ENCODE measurements at places on chromosomes 12 and 14.
A peak's percentile ranks its signal among the peaks of the same experiment; 100 is the strongest.

DNA sequence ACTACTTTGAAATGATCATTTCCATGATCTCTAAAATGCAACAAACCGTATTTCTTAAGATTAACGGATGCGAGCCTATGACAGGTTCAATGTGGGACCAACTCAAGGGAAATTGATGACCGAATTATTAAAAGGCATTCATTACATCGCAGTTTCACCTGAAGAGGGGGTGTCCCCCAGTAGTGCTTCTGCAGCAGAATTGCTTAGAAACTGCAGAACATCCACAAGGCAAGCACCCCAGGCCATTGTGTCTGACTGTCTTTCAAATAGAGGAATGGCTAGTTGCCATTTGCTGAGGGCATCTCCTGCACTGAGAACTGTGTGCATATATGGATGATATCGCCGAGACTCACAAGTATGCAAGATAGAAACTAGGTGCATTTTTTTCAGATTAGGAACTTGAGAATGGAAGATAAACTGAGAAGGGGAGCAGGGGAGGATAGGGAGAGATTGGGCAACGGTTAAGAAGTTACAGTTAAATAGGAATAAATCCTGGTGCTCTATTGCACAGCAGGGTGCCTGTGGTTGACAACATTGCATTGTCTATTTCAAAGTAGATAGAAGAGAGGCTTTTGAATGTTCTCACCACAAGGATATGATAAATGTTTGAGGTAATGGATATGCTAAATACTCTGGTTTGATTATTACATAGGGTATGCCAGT is 234.3 kb upstream of the PLEKHG7 start:
- no peak for DNase-seq

- no peak for DNase-seq
Observed at GRCh38 chr14:31205681-31206535, 1.7 kb downstream of the HECTD1 start.

GRCh38 chr14:83534995-83535394 is 1994.9 kb upstream of the FLRT2 start:
- no peak for DNase-seq

GRCh38 chr14:101454229-101454628 is 107.1 kb upstream of the DIO3 start:
- no peak for DNase-seq

DNA sequence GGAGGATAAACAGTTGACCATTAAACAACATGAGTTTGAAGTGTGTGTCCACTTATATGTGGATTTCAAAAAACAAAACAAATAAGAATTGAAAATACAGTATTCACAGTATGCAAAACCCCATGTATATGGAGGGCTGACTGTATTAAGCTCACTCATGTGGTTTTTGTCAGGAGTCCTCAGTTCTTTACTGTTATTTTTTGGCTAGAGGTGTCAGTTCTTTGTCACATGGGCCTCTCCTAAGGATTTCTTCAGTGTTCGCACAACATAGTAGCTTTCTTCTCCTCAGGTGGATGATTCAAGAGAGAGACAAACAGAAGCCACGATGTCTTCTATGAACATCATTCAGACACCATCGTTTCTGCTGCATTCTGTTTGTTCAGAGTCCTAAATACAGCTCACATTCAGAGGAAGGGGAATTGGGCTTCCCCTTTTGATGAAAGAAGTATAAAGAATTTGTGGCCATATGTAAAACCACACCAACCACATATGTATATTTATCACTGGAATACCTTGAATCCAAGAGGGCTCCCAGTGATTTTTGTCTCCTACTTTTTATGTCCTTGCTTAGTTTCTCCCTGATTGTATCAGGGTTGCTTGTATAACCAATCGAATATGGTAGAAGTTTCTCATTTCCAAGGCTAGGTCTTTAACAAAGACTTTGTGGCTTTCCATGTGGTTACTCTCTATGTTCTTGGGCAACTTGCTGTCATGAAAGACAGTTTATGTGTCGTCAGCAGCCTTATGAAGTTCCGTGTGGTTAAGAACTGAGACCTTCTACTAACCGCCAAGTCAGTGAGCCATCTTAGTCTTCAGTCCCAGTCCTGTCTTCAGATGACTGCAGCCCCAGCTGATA is 18.9 kb downstream of the MNAT1 start:
- DNase-seq: no peak

GRCh38 chr14:34324363-34324795 is 137.7 kb downstream of the SPTSSA start:
- peak; percentile 18 for DNase-seq

DNA sequence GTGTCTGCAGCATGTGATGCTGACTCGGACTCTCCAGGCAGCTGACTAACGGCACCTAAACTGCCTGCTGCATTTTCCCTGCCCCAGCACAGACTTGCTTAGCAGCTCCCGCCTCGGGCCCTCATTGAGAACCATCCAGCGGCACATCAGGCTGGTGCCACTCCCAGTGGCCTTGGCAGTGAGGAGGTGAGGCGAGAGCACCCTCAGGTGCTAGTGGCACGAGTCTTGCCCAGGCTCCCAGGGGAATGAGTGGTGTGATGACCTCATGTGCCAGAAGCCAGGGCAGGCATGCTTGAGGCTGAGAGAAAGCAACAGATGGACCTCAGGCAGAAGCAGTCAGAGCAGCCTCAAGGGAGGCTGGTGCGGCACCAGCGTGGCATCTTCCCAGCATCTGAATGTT is 60.2 kb downstream of the PRKCH start:
- DNase-seq: no peak

DNA sequence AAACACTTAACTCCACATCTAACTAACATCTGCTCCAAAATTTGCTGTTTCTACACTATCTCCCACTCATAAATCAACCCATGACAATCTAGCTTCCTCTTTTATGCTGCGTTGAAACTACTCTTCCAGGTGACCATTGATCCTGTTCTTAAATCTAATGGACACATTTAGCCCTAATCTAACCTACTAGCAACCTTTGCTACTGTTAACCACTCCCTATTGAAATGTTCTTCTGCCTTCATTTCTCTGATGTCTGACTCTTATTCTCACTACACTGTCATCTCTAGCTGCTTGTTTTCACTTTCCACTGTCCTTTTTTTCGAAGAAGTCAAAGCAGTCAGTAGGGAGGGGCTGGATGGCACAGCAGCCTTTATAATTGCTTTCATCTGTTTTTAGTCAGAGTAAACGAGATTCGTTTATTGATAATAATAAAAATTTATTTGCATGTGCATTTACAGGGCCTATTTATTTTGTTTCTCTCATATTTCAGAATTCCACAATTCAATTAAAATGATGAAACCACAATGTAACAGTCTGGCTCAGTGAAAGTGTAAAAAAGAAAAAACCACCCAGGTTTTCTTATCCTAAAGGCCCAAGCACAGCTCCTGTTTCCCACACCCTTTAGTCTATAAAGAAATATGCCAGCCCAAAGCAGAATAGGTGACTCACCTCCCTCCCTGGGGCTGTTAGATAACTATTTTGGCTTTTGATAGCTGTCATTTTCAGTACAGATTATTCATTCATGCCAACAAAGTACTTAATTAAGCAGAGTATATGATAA is 44.9 kb downstream of the ATP2B1 start:
- no peak for DNase-seq

DNA sequence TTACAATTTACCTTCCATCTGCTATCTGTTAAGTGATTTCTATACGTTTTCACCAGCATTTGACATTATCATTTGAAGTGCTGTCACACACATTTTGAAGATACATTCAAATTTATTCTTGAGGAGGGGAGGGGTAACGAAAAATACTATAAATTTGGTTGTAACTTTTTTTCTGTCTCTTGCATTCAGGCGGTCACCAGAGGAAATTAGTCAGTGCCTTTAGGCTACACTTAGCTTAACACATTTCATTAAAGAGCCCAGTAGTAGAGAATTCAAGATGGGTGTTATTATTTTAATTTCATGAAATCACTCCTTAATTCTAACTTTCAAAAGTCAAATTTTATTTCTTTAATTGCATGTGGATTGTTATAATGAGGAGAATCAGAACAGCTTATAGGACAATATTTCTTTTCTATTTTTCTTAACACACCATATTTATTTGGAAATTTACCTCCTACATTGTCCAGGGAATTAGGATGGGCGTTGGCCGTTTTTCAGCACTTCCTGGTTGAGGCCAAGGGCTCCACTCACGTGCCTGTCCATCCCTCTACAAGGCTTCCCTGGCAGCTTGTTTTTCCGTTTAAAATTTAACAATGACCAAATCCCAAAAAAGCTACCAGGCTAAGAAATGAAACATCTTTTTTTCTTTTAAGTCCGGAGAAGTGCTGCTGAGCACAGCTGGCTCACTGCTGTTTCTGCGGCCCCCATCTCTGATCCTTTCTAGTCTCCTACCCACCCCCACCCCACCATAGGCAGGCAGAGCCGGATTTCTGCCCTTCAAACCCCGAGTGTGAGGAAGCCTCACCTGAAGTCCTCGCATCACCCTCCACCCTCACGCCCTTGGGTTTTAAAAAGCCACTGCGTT is 1.1 kb upstream of the FAR2 start:
- DNase-seq: no peak

- no peak for DNase-seq
Observed at GRCh38 chr12:104520242-104520900, 63.6 kb downstream of the CHST11 start.

GRCh38 chr12:67428431-67428830 is 159.3 kb downstream of the CAND1 start:
- no peak for DNase-seq

GRCh38 chr14:90517076-90517841 is 120.4 kb downstream of the CALM1 start:
- no peak for DNase-seq

GRCh38 chr14:103304706-103305105 is 29.3 kb upstream of the EIF5 start:
- DNase-seq: no peak

DNA sequence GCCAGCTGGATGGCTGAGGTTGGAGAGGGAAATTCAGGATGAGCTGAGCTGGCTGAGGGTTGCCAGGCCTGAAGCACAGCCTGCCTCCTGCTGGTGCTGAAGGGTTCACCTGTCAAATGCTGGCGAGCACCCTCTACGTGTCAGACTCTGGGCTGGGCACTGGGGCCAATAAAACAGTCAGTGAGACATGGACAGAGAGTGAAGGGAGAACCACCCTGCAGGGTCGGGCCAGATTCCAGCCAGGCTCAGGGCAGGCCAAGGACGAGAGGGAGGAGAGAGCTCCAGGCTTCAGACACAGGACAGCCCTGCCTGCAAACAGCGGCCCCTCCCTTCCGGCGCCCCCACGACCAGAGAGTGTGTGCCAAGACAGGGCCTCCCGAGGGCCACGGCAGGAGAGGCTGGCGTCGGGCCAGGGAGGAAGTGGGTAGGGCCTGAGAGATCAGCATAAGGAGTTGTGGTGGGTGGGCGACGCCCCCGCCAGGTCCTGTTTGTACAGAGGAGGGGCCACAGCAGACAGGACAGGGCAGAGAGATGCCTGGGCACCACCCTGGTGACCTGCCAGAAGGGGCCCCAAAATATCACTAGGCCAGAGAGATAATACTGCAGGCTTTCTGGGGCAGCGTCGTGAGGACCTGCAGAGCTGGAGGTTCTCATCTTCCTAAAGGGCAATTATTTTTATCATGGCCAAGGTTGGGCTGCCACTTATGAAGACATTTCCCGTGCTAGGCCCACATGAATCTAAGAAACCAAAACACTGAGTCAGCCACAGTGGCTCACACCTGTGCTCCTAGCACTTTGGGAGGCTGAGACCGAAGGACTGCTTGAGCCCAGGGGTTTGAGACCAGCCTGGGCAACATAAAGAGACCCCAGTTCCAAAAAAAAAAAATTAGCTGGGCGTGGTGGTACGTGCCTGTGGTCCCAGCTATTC is 73.1 kb upstream of the GPR68 start:
- DNase-seq: no peak

DNA sequence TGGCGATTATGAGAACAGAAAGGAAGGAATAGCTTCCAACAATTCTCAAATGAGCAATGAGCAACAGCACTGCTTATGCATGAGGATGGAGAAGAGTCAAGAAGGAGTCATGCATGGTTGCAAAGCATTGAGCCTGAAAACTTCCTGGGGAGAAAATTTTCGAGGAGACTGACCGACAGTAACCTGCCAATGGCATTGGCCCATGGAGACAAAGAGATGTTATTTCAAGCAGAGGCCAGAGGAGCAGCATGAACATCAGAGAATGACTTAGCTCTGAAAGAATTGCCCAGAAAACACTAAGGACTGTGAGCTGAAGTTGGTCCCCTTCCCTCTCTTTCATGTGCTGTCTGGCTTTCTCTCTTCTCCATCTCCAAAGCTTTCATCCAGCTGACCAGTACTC is 343.4 kb downstream of the ADAMTS20 start:
- DNase-seq: no peak

DNA sequence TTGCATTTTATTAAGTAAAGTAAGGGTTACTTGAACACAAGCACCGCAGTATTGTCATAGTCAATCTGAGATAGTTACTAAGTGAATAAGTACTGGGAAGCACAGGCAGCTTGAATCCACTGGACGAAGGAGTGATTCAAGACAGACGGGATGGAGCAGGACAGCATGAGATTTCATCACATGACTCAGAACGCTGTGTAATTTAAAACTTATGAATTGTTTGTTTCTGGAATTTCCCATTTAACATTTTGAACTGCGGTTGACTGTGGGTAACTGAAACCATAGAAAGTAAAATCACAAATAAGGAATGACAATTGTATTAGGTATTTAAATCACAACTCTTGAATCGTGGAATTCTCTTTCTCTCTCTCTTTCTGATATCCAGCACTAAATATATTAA is 1630.4 kb upstream of the SEL1L start:
- DNase-seq: no peak

DNA sequence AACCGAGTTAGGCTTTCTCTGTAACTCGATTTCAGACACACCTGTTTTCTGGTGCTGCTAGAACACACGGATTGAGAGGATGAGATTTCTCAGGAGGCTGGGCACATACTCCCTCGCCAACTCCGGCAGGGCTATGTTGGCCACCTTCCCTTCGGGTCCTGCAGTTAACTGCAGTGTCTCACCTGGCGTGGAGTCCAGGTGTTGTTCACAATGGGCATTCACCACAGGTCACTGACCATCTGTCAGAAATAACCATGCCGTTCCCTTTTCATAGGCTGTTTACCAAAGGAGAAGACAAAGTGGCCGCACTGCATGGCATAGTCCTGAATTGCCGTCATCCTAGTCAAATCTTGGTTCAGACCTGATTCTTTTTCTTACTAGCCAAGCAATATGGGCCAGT is 5.5 kb upstream of the KCNH3 start:
- DNase-seq: no peak

GRCh38 chr14:101657372-101657771 is 96.1 kb downstream of the DIO3 start:
- DNase-seq: no peak

GRCh38 chr12:53211476-53212381 is 4.7 kb upstream of the ITGB7 start:
- no peak for DNase-seq

- DNase-seq: no peak
Observed at GRCh38 chr12:6231359-6232268, 31.4 kb downstream of the CD9 start.

GRCh38 chr12:130546494-130546893 is 169.6 kb downstream of the RIMBP2 start:
- DNase-seq: no peak

- no peak for DNase-seq
Observed at GRCh38 chr12:58580095-58580494, 340.2 kb downstream of the LRIG3 start.

GRCh38 chr14:98345161-98345560 is 926.8 kb downstream of the BCL11B start:
- DNase-seq: no peak

Data from NT2/D1 (cell line).